ENCODE measurements at places on chromosomes 16 and 17. TPM values are rescaled to one million over a fixed set of nuclear protein-coding genes. Genes with fewer than 3 reads are reported as not detected.

GP1BA gene
- not detected for total RNA-seq

YPEL2 gene
- total RNA-seq: 17.5 TPM

HCRT gene
- not detected for total RNA-seq

NLK gene
- 29.1 TPM for total RNA-seq

NUDT7 gene
- 11.8 TPM for total RNA-seq

DNA sequence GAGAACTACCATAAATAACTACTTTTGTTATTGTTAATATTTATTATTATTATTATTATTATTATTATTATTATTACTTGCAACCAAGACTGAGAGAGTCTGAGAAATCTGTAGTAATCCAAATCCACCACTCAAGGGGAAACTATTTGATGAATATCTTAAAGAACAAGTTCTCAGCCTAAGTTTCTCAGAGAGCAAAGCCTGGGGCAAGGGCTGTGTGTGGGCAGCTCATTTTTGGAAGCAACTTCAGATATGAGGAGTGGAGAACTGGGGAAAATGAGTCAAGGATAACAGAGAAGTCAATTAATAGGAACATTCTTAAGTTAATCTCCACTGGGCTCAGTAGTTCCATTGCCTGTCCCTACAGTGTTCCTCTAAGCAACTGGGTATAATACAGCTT lies 57.1 kb upstream of the KCNJ16 start:
- H3K36me3 ChIP-seq: no peaks in the 10 kb centered on the region
- DNase-seq: no peak
- H3K4me1 ChIP-seq: no peaks in the 10 kb centered on the region
- no peaks in the 10 kb centered on the region for H3K27me3 ChIP-seq
- no peak overlapping the region for H3K27ac ChIP-seq

- no peaks in the 10 kb centered on the region for H3K4me1 ChIP-seq
- H3K27me3 ChIP-seq: no peaks in the 10 kb centered on the region
- peak overlapping the region; percentile 23 for H3K27ac ChIP-seq
- peak; percentile 28 for DNase-seq
- no peaks in the 10 kb centered on the region for H3K36me3 ChIP-seq
Observed at GRCh38 chr17:20206068-20206467, 196.9 kb downstream of the SPECC1 start.

DNA sequence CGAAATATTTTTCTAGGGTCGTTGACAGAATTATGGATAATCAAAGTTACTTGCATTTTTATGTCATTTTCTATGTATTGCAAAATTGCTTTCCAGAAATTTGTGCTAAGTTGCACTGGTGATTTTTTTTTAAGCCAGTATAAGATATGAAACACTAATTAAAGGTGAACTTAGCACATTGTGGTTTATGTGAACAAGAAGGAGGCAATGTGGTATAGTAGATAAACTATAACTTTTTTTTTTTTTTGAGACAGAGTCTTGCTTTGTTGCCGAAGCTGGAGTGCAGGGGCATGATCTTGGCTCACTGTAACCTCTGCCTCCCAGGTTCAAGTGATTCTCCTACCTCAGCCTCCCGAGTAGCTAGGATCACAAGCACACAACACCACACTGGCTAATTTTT lies 13.2 kb downstream of the DGKE start:
- H3K27me3 ChIP-seq: no peaks in the 10 kb centered on the region
- no peaks in the 10 kb centered on the region for H3K4me1 ChIP-seq
- no peak overlapping the region for H3K27ac ChIP-seq
- no peak for DNase-seq
- no peak overlapping the region for H3K4me3 ChIP-seq

DNA sequence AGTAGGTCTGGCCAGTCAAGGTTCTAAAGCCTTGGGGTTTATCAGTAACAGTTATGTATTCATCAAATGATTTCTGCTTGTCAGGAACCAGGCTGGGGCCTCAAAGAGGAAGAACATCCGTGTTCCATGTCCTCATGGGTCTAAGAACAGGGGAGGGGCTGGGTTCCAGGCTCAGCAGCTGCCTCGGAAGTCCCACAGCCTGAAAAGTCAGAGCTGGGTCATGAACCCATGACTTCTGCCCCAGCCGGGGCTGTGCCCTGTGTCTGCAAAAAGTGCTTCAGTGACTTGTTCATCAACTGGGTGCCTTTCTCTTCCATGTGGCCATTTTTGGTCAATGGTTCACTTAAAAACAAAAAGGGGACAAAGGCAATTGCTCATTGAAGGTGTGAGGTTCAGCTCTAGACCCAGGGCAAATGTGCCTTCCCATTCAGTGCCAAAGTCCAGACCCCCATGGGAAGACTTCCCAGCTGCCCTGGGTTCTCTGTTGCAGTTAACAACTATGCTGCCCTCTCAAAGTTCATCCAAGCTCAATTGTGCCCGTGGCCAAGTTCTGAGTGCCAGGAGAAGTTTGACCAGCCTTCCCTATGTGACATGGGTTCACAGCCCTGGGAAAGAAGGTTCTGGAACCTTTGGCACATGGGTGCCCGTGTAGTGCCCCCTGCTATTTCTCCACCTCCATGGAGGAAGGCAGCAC lies 18.5 kb downstream of the TBKBP1 start:
- no peaks in the 10 kb centered on the region for H3K36me3 ChIP-seq
- no peak overlapping the region for H3K27ac ChIP-seq
- no peak for DNase-seq
- peaks cover 14% of the 10 kb centered on the region for H3K27me3 ChIP-seq
- no peaks in the 10 kb centered on the region for H3K4me1 ChIP-seq

GRCh38 chr16:31371619-31372484 lies 16.9 kb downstream of the ITGAX start:
- H3K27me3 ChIP-seq: no peaks in the 10 kb centered on the region
- H3K36me3 ChIP-seq: no peaks in the 10 kb centered on the region
- no peak overlapping the region for H3K4me3 ChIP-seq
- no peak for DNase-seq
- H3K4me1 ChIP-seq: no peaks in the 10 kb centered on the region

- H3K36me3 ChIP-seq: no peaks in the 10 kb centered on the region
- no peak overlapping the region for H3K4me3 ChIP-seq
- no peak for DNase-seq
- no peak overlapping the region for H3K27ac ChIP-seq
Observed at GRCh38 chr16:56534847-56535383, 15.1 kb upstream of the BBS2 start.

AANAT gene
- 0.84 TPM for total RNA-seq

MEFV gene
- total RNA-seq: not detected

SBK1 gene
- 1.8 TPM for total RNA-seq

ABCA3 gene
- total RNA-seq: 1.5 TPM

DNA sequence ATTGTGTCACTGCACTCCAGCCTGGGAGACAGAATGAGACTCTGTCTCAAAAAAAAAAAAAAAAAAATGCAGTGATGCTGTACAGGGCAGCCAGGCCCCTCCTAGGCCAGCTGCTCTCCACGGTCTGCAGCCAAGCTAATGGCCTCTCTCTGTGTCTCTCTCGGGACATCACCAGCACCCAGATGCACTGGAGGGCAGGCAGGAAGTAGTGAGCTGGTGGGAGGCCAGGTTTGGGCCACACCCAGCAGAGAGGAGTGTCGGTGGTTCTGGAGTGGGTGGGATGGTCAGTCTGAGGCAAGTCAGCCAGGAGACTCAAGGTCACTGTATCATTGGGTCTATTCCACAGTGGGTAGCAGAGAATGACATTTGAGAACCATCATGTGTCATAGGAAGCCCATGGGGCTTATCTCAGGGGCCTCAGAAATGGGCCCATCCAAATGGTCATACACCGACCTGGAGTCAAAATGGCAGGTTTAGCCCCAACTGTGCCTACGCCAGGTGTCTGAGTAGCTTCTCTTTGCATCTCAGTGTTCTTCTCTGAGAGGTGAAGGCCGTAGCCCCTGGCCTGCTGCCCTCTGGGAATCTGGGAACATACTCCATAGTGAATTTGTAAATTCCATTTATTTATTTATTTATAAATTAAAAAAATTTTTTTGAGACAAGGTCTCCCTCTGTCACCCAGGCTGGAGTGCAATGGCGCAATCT lies 22.7 kb downstream of the WNT9B start:
- peaks cover 3% of the 10 kb centered on the region for H3K4me1 ChIP-seq
- H3K36me3 ChIP-seq: no peaks in the 10 kb centered on the region
- DNase-seq: no peak
- H3K27ac ChIP-seq: no peak overlapping the region
- H3K27me3 ChIP-seq: no peaks in the 10 kb centered on the region

DNA sequence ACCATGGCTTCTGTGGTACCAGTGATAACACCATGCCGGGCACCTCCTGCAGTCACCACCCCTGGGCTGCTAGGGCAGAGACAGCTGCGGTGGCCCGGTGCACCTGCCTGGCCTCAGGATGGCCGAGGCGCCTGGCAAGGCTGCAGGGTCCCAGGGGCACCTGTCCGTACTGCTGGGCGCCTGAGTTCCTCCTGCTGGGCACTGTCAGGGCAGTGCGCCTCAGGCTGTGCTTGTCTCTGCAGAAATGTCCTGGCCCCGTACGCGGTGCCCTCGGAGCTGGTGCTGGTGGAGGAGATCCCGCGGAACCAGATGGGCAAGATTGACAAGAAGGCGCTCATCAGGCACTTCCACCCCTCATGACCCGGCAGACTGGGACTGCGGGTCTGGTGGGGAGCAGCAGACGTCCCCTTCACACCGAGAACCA lies 17.7 kb upstream of the CDH15 start:
- H3K36me3 ChIP-seq: no peaks in the 10 kb centered on the region
- peaks cover 13% of the 10 kb centered on the region for H3K4me1 ChIP-seq
- H3K4me3 ChIP-seq: no peak overlapping the region
- no peaks in the 10 kb centered on the region for H3K27me3 ChIP-seq
- no peak overlapping the region for H3K27ac ChIP-seq

GRCh38 chr17:2943981-2944380 lies 119.4 kb downstream of the OR1D5 start:
- H3K4me1 ChIP-seq: peaks cover 8% of the 10 kb centered on the region
- no peaks in the 10 kb centered on the region for H3K27me3 ChIP-seq
- H3K27ac ChIP-seq: no peak overlapping the region
- no peak overlapping the region for H3K4me3 ChIP-seq

ASPHD1 gene
- 18.6 TPM for total RNA-seq

DNA sequence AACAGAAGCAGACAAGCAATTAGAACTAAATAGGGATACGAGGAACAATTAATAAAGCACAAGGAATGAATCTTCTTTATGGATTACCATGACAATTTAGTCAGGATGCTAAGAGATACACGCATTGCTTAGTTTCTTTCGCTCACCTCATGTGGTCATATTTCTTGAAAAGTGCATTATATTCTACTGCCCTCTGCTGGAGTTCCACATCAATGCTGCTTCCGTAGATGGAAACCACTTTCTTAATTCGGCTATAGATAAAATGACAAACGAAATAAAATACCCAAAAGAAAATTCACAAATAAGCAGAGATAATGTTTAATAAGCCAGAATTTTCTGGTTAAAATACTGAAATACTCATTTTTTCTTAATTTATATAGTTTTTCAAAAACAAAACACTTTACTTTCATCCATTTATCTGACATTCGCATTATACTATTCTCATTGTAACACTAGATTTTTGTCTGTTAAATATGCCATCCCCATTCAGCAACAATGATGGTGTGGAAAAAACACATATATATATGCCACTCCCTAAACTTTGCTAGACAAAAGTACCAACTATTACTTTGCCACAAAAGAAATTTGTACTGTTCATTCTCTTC lies 22.0 kb upstream of the PHLPP2 start:
- H3K36me3 ChIP-seq: peaks cover 3% of the 10 kb centered on the region
- peak; percentile 57 for DNase-seq
- H3K27me3 ChIP-seq: no peaks in the 10 kb centered on the region
- no peak overlapping the region for H3K4me3 ChIP-seq

DNA sequence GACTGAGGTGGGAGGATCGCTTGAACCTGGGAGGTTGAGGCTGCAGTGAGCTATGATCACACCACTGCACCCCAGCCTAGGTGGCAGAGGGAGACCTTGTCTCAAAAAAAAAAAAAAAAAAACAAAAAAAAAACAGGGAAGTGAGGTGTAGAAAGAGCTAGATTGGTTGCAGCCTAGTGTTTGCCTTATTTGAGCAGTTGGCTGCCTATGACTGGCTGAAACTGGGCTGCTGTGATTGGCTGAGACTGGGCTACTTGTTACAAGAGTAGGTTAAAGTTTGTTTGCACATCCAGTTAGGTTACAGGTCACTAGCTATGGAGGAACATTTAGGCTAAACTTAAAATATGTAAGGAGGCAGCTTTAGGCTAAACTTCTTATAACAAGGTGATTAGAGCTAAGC lies 5.7 kb downstream of the DHRS7B start:
- no peaks in the 10 kb centered on the region for H3K36me3 ChIP-seq
- H3K4me1 ChIP-seq: peaks cover 9% of the 10 kb centered on the region
- no peak overlapping the region for H3K27ac ChIP-seq
- DNase-seq: no peak
- H3K4me3 ChIP-seq: no peak overlapping the region

- H3K4me3 ChIP-seq: no peak overlapping the region
- H3K36me3 ChIP-seq: no peaks in the 10 kb centered on the region
- DNase-seq: no peak
Observed at GRCh38 chr17:66364508-66364907, 62.1 kb downstream of the PRKCA start.

GRCh38 chr17:4304417-4305027 lies 40.7 kb upstream of the ANKFY1 start:
- peak; percentile 69 for DNase-seq
- H3K27me3 ChIP-seq: no peaks in the 10 kb centered on the region
- H3K4me1 ChIP-seq: no peaks in the 10 kb centered on the region

IRX5 gene
- total RNA-seq: 3.2 TPM
